ENCODE measurements at places on chromosomes 1 and 21.
A peak's percentile ranks its signal among the peaks of the same experiment; 100 is the strongest.

DNA sequence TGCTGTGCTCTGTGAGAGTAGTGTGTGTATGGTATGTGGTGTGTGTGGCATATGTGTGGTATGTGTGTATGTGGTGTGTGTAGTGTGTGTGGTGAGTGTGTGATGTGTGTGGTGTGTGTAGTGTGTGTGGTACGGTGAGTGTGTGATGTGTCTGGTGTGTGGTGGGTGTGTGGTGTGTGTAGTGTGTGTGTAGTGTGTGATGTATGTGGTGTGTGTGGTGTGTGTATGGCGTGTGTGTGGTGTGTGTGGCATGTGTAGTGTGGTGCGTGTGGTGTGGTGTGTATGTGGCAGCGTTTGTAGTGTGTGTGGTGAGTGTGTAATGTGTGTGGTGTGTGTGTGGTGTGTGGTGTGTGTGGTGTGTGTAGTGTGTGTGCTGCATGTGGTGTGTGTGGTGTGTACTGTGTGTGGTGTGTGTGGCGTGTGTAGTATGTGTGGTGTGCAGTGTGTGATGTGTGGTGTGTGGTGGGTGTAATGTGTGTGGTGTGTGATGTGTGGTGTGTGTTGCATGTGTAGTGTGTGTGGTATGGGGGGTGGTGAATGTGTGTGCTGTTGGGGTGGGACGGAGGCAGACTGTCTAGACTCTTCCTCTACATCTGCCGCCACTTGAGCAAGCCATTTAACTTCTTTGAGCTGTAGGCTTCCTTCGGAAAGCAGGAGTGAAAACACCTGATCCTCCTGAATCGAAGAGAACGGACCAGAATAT lies 33.5 kb downstream of the GPA33 start:
- DNase-seq = no peak

DNA sequence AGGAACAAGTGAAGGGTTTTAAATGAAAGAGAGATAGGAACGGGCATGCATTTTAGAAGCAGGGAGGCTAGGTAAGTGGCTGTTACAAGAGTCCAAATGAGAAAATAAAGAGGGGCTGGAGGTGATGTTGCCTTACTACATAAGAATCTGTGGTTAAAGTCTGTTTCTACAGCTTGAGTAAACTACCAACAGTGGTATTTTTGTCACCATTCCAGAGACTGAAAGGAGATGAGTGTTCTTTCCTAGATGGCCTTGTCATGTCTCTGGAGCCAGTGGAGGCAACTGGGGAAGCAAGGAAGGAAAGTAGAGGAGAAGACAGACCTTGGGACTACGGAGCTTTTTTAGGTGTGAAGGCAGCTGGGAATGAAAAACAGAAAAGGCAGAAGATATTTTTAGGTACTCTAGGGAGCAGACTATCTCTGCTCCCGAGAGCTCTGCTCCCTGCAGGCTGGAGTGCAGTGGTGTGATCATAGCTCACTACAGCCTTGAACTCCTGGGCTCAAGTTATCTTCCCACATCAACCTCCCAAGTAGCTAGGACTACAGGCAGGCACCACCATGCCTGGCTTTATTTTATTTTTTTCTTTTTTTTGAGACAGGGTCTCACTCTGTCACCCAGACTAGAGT lies 12.2 kb downstream of the HDAC1 start:
- DNase-seq = no peak

- DNase-seq = no peak
These were observed 134.2 kb upstream of the FGGY start for GRCh38 chr1:59162665-59163064.

DNA sequence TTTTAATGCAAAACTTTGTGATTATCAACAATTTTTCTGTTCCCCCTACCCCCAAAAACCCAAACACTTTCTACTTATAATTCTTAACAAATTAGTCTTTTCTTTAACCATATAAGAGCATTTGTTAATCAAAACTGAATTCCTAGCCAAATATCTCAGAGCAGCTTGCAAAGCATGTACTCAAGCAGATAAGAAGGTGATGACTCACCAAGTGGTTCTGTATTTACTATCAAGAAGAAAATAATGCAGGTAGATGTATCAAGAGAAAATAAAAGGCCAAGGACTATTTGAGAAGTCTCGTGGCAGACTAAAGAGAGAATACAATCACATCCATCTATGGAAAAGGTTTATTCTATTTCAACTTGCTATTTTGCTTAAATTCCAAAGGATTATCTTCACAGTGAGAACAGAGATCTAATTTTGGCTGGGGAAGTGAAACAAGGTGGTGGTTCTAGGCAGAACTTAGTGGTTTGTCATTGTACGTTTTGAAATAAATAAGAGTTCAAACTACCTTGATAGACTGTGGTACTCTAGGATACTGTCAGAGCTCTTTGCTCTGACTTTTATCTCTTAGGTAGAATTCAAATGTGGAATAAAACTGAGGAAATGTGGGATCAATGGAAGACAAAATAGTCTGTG lies 94.7 kb upstream of the NRIP1 start:
- no peak for DNase-seq

- no peak for DNase-seq
These were observed 16.6 kb upstream of the LRRC3 start for GRCh38 chr21:44438531-44439210.

- peak; percentile 57 for DNase-seq
These were observed 440 bp downstream of the TNFRSF25 start for GRCh38 chr1:6465461-6466005.

- DNase-seq = no peak
These were observed 115.4 kb upstream of the TIAM1 start for GRCh38 chr21:31459457-31459856.

- peak; percentile 11 for DNase-seq
These were observed 615 bp downstream of the CLIC4 start for GRCh38 chr1:24745711-24746413.

GRCh38 chr1:188669728-188670382 lies 1807.8 kb downstream of the BRINP3 start:
- DNase-seq = no peak

GRCh38 chr1:112677501-112677900 lies 3.0 kb downstream of the MOV10 start:
- DNase-seq = no peak

GRCh38 chr1:61392409-61393242 lies 310.3 kb downstream of the NFIA start:
- no peak for DNase-seq

GRCh38 chr21:38740090-38740489 lies 65.6 kb upstream of the ETS2 start:
- DNase-seq = no peak

DNA sequence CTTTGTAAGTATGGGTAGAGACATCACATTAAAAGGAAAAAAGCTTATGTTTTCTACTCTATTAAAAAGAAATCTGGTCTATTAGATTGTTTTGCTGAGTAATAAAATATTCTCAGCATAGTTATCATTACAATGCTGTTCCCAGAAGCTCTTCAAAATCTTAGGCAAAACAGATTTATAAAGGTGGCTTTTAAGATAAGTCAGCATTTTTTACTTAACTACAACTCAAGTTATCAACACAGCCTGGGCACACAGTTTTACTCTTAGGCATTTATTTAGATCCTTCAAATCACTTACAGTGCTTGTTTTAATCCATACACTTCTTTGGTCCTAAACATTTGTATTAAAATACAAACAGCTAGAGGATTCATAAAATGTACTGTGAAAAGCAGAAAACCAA lies 534.8 kb upstream of the NCAM2 start:
- no peak for DNase-seq

GRCh38 chr1:236009857-236010256 lies 55.0 kb downstream of the NID1 start:
- DNase-seq = no peak

DNA sequence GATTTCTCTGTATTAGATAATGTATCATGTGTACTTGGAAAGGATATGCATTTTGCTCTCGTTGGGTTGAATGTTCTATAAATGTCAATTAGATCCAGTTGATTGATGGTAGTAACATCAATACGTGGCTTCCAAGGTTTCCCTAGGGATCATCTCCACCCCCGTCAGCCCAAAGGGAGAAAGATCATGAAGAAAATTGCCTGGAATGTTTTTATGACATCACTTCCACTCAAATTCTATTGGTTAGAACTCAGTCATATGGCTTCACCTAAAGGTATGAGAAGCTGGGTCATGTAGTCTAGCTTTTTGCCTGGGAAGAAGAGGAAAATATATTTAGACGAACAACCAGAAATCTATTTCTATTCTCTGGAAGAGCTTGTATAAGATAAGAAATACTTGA lies at the start of gene C1orf185:
C1orf185 (plus strand) TSS at position 253 of the 400 bp plus-strand sequence; CDS start at position 259, 6 bp downstream.
- DNase-seq = no peak

- DNase-seq = peak; percentile 63
These were observed 10.0 kb downstream of the MAP3K6 start for GRCh38 chr1:27356619-27357280.

GRCh38 chr1:244761279-244761678 lies 74.2 kb upstream of the COX20 start:
- DNase-seq = no peak

DNA sequence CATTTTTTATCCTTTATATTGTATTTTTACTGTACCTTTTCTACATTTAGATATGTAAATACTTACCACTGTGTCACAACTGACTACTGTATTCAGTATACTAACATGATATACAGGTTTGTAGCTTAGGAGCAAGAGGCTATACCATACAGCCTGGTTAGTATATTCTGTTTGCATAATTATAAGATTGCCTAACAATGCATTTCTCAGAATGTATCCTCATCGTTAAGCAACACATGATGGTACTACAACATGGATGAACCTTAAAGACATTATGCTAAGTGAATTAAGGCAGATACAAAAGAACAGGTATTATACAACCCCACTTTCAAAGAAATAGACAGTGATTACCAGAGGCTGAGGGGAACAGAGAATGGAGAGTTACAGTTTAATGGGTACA lies 62.7 kb downstream of the RUSC1 start:
- DNase-seq = no peak

- no peak for DNase-seq
These were observed 356.6 kb upstream of the USP24 start for GRCh38 chr1:55571767-55572166.

- DNase-seq = no peak
These were observed 2.7 kb downstream of the ZBED6 start for GRCh38 chr1:203797948-203798655.

- DNase-seq = no peak
These were observed 6.9 kb downstream of the MT1HL1 start for GRCh38 chr1:236997361-236997760.

DNA sequence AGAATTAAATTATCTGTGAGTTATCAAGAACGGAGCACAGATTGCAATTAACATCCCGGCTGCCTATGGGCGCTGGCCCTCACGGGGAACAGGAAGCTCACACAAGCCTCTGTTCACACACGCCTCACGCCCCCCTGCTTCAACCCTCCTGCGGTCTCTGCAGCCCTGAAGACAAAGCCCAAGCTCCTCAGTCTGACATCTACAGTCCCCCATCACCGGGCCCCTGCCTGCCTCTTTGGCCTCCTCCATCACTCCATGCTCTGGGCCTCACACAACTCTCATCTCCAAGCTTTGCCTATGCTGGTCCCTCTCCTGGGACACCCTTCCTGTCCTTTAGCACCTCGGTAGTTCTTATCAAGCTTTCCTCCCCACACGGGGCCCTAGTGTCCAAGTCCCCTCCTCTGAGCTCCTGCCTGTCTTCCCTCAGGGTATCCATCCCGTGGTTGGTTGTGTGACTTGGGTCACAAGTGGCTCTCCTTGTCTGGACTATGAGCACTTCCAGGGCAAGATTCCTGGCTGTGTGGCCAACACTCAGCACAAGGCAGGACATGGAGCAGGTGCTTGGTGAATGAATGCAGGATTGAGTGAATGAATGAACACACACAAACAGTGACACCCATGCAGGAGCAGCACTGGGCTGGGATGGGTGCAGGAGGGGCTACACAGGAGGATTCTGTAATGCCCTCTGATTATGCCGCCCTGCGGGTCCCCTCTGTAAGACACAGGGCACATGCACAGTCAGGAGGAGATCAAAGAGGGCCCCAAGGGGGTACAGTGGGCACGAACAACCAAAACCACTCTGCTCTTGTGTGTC lies 116.1 kb downstream of the DMRTB1 start:
- DNase-seq = no peak

- DNase-seq = peak; percentile 66
These were observed 343.4 kb downstream of the MATN1 start for GRCh38 chr1:30379684-30380624.

DNA sequence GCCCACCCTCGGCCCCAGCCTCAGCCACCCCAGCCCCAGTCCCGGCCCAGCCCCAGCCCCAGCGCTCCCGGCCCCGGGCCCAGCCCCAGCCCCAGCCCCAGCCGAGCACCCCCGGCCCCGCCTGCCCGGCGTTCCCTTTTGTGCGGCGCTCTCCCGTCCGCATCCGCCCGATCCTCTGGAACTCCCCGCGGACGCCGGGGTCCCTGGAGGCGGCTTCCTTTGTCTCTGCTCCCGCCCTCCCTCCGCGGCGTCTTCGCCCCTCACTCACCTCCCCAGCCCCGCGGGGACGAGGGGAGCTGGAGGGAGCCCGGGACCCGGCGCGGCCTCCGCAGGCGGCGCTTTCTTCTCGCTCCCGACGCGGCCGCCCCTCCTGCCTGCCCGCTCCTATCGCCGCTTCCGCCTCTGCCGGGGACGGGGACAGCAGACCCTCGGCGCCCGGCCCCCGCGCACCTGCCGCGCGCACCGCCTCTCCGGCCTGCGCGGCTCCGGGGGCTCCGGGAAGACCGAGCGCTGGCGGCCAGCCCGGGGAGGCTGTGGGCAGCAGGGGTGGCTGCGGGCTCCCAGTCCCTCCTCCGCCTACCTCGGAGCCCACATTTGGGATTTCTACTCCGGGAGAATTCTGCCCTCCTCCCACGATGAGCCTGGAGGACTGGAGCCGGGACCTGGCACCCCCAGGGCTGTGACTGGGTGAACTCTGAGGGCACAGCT lies 14.0 kb downstream of the AGRN start:
- DNase-seq = no peak

- DNase-seq = peak; percentile 76
These were observed 1.7 kb upstream of the ADAR start for GRCh38 chr1:154609398-154610380.

GRCh38 chr1:117580436-117580835 lies 25.4 kb upstream of the TENT5C start:
- no peak for DNase-seq

DNA sequence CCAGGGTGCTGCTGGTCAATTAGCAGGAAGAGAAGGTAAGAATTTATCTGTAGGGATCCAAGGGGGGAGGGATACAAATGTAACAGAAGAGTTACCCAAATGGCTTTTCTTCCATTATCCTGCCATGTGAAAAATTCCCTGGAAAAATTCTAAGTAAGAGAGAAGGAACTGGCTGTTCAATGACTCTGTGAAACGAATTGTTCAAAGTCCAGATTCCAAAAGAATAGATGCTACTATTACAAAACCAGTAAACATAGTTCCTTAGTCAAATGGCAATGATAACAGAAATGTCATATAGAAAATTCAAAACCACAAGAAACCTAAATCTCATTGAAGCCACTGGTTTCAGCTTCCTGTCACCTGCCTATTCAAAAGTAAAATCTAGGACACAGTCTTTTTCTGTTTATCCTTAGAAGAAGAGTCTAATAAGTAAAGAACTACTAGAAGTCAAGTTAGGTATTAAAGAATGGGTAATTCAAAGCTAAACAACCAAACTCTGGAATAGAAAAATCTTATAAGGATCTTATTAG lies 102.6 kb downstream of the ZNF644 start:
- peak; percentile 10 for DNase-seq

DNA sequence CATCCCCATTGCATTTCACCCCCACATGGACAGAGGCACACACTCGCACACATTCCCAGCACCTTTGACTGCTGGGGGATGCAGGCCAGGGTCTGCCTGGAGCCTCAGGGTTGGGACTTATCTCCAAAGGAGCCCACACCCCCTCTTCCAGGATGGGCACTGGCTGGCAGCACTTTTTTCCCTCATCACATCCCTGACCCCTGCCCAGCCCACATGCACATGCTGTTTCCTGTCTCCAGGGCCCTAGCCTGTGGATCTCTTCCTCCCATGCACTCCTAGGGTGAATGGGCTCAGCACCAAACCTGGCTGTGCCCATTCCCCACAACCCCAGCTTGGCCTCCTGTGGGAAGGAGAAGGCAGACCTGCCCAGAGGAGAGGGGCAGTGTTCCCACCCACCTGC lies 59.3 kb downstream of the STUM start:
- no peak for DNase-seq

All from CD4-positive, alpha-beta T cell treated with Interleukin-21 for 1 hour (primary cell).